ENCODE measurements at places on chromosomes 3 and 15.

- no peaks in the 10 kb centered on the region for H3K27me3 ChIP-seq
- H3K4me3 ChIP-seq: no peak overlapping the region
Measured at GRCh38 chr3:3071136-3071535, 39.0 kb downstream of the IL5RA start.

GRCh38 chr15:53384417-53384816 lies 375.0 kb downstream of the WDR72 start:
- H3K27ac ChIP-seq: no peak overlapping the region
- H3K36me3 ChIP-seq: no peaks in the 10 kb centered on the region
- H3K27me3 ChIP-seq: no peaks in the 10 kb centered on the region

GRCh38 chr3:106182950-106183511 lies 314.2 kb upstream of the CBLB start:
- no peaks in the 10 kb centered on the region for H3K27me3 ChIP-seq
- DNase-seq: no peak
- H3K36me3 ChIP-seq: no peaks in the 10 kb centered on the region
- H3K4me3 ChIP-seq: no peak overlapping the region
- no peaks in the 10 kb centered on the region for H3K4me1 ChIP-seq

- no peak for DNase-seq
- H3K4me1 ChIP-seq: no peaks in the 10 kb centered on the region
- H3K4me3 ChIP-seq: no peak overlapping the region
- no peaks in the 10 kb centered on the region for H3K36me3 ChIP-seq
- H3K27ac ChIP-seq: no peak overlapping the region
Measured at GRCh38 chr15:64001148-64001547, 45.1 kb downstream of the DAPK2 start.

DNA sequence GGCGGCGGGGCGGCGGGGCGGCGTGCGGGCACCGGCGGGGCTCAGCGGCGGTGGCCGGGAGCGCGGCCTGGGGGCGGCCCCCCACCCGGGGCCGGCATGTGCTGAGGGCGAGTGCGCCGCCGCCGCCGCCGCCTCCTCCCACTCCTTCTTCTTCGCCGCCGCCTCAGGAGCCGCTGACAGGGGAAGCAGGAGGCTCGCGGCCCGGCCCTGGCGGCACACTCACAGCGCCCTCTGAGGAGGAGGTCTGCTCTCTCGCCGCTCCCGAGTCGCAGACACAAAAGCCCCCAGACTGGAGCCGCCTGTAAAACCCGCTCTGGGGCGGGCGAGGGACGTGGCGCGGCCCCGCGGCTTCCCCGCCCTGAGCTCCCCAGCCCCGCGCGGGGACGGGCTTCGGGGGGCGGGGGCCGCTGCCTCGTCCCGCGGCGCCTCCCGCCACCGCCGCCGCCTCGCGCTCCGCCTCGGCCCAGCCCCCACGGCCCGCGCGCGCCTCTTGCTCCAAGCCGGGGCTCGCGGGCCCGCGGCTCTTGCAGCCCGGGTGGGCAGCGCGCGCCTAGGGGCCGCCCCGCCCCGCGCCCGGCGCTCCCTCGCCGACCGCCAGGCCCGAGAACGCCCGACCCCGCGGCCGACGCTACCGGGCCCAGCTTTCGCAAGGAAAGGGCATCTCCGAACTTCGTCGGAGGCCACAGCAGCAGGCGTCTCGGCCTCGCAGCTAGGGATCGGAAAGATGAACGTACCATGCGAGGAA lies at the start of gene PYGO1:
Gene PYGO1, minus strand, starts transcription at position 276 of the 745 bp plus-strand sequence. CDS start 462 bp downstream, outside the sequence.
- peak within 1 kb of the TSS; percentile 86 for H3K27ac ChIP-seq
- H3K27me3 ChIP-seq: no peaks in the 10 kb centered on the region
- peak within 1 kb of the TSS; percentile 73 for H3K4me3 ChIP-seq
- no peaks in the 10 kb centered on the region for H3K4me1 ChIP-seq

All from ascending aorta (tissue), 2 donors.